Occipital lobe (tissue), 3 donors: ENCODE measurements at places on chromosomes 2 and 18. TPM values are rescaled to one million over a fixed set of nuclear protein-coding genes. Genes with fewer than 3 reads are reported as not detected.

DNA sequence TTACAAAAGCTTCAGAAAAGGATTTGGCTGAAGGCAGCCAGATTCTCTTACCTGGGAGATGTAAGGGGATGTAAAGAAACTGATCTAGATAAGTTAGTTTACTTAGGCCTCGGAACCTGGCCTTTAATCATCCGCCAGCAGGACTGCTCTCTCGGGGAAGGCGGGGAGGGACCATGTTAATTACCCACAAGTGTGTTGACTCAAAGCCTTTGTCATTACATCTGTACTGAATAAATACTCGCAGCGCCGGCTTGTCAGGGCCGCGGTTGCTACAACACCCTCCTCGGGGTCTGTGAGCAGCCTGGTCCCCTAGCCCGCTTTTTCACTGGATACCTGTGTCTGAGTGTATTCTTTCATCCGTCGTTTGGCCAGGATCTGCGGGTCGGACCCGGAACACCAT, 6.7 kb downstream of the CHMP3 start:
- no peak for DNase-seq

DNA sequence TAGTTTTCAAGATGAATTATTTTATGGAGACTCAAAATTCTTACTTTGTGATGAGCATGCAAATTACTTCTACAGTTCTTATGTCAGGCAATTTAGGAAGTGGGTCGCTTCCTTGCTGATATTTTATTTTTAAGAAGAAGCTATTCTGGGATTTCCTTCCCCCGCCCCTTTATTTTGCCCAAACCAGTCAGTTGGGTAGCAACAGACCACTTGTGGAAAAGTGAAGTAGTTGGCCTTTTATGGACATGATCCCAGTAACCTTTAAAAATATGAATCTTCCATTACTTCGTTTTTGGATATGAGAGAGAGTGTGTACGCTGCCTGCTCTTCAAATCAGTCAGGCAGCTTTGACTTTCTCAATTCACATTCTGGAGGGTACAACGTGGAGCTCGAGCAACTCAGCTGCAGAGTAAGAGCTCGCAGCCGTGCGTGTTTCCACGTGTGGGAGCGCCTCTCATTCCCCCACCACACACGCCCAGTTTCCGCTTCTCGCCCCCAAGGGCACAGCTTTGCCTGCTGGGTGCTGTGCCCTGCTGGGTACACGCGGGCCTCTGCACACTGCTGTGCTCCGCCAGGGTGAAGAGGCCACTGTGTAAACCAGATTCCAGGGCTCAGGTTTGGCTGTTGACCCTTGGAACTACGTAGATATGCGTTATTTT, 92.6 kb downstream of the ITGB1BP1 start:
- no peak for DNase-seq

DNA sequence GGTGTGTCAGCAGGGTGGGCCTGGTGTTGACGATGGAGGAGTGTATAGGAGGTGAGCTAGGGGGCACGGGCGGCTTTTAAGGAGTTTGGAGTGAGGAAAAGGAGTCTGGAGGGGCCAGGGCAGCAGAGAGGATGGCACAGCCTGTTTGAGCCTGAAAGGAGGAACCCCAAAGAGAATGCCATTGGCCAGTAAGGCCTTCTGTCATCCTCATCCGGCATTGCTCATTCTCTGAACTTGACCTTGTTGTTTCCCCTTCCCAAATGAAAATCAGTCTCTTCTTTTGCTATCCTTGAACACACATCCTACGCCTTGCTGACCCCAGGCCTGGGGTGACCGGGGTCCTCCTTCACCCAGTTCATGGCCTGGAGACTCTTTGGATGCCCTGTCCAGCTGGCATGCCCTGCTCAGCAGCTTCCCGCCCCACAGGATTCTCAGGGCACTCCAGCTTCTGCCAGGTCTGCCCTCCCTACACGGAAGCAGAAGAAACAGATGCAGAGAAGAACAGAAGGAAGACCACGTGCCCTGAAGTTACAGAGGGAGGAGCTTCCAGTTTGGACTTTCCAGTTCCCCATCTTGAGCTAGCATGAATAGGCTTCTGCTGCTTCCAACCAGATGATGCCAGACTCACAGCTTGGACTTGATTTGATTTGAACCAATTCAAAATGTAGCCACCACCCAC, 20.5 kb upstream of the KIF3C start:
- no peak for DNase-seq

DNA sequence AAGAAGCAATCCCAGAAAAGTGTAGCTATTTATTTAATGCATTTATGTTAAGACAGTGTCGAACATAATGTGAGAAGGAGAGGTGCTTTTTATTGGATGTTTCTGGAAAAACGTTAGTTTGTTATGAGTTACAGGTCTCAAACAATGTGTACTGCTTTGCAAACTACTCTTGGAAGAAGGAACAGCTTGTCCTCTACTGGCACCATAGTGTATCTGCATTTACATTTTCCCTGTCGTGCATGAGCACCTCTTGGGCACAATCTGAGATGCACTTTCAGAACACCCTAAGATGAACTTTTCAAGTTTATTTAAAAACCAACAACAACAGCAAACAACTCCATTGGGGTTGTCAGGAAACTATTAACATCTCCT, 22.8 kb downstream of the CCNYL1 start:
- no peak for DNase-seq

GRCh38 chr2:144448389-144449027, 71.4 kb downstream of the ZEB2 start:
- no peak for DNase-seq

Gene CNGA3
- total RNA-seq: 4.4 TPM

DNA sequence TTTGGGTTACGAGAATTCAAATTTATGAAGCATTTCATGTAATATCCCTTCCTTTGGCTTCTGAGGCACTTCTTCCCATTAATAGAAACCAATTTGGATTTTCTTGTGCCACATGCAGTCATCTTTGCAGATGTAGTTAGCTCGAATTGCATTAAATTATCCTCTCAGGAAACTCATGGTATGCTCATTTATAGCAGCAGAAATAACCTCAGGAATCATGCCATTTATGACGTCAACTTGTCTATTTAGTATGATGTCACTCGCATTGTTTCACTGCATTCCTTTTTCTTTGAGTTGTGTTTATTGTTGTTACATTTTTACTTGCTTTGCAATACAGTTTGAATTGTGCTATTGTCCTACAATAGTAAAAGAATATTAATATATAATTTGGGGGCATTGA, 163.8 kb downstream of the RBM43 start:
- no peak for DNase-seq

GRCh38 chr2:8779795-8780671, 57.4 kb downstream of the KIDINS220 start:
- DNase-seq: no peak

- no peak for DNase-seq
Observed at GRCh38 chr2:149100739-149101699, 62.5 kb downstream of the LYPD6B start.

GRCh38 chr2:38659115-38659514, 6.8 kb upstream of the GALM start:
- DNase-seq: no peak

GRCh38 chr2:188278388-188279092, 13.1 kb upstream of the GULP1 start:
- no peak for DNase-seq

DNA sequence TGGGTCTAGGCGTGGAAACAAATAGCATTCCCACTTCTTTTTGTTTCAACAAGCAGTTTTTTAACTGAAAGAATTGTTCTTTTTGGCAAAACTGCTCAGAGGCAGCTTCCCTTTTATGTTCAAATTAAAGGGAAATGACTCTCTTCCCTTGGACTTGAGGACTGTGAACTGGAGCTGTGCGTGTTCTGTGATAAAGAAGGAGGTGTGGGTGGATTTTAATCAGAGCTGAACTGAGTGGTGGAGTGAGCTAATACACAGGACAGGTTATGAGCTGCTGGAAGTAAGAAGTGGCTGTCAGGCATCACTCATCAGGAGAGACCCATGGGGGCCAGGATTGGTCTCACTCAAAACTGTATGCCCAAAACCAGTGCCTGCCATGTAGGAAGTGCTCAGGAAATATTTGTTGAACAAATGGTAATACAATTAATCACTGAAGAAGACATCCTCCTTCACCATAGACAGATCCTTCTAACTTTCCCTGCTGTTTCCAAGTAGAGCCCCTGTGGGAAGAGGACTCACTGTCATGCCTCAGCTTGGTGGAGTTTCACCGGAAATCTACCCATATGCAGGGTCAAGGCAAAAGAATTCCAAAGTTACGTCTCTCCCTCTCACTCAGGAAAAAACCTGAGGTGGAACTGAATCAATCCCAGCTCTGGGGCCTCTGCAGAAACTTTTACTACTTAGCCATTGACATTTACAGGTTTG, 55.9 kb downstream of the FEZ2 start:
- DNase-seq: no peak

Gene ALPG
- total RNA-seq: not detected

Gene TEKT4
- 0.31 TPM for total RNA-seq

- no peak for DNase-seq
Observed at GRCh38 chr2:27946530-27947060, 56.1 kb downstream of the BABAM2 start.

DNA sequence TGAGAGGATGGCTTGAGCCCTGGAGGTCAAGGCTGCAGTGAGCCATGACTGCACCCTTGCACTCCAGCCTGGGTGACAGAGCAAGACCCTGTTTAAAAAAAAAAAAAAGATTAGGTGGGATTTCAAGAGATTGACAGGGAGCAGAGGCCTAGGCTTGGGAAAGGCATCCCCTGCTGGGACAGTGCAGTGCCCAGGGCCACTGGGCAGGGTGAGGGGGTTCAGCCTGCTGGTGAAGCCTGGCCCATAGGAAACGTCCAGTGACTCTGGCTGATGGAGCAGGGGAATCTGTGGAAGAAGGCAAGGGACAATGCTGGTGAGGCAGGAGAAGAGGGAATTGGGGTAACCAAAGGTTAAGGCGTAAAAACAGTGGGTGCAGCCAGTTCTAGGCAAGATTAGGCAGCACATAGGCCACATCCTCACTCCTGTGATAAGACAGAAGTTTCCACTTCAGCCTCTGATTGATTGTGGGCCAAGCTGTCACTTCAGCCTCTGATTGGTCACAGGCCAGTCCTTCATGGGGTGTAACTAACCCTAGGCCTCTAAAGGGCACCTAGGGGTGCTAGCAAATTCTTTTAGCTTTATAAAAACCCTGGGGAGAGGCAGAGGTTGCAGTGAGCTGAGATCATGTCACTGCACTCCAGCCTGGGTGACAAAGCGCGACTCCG, 128.6 kb downstream of the MSH2 start:
- DNase-seq: no peak

DNA sequence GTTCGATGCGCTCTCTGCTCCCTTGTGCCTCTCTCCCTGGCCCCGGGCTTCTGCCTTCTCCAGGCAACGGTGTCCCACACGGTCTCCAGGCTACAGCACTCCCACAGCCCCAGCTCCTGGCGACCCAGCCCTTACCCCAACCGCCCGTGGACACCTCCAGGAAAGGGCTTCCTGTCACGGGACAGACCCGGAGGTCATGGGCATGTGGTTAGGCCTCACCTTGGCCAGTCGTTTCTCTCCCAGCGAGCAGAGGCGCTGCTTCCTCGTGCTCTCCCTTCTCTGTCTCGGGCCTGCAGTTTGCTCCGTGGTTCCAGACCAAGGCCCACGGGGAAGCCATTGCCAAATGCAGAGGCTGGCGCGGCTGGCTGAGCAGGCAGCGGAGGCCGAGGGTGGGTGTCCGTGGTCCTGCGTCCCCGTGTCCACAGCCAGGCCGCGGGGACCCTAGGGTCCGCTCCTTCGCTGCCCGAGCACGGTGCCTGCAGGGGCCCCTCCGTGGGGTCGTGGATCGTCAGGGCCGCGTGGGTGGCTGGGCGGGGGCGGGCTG, 61.0 kb upstream of the IL1RL1 start:
- DNase-seq: no peak

DNA sequence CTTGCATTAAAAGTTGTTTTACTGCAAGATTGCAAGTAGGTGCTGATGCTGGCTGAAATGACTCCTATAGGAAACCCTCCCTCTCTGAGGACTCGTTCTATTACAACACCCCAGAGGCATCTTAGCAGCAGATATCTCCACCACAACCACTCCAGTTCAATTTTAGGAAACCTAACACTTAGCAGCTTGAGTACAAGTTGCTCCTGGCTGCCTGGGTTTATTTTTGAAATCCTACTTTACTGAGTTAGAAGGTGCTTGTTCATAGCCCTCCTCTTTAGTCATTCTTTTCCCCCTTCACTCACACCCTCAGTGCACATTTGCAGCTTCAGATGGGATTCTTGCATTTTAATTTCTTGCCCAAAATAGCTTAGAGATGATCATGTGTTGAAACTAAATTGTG, 111.5 kb downstream of the MTCL1 start:
- peak; percentile 36 for DNase-seq

Gene CYS1
- 2.0 TPM for total RNA-seq

DNA sequence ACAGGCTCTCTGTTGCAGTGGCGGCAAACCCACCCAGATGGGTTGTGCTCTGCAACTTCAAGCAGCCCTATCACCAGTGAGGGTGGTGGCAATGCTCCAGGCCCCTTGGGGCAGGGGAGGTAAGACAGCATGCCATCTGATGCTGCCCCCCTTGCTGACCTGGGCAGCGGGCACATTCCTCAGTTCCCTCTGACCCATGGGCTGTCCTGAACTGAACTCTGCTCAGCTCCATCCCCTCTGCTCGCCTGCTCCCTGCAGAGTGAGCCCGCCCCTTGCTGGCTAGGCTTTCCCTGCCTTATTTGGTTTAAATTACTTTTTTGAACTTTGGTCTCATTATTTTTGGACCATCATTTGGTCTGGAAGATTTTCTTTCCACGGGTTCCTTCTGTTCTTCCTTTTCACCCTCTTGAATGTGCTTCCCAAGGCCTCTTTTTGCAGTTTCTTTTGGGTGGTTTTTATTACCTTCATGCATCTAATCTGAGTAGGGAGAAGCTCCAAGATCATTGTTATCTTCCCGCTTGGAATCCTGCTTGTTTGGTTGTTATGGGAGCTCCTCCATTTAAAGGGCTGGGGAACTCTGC, 565.4 kb downstream of the TNS1 start:
- DNase-seq: no peak

GRCh38 chr2:20428717-20429490, 18.0 kb upstream of the RHOB start:
- DNase-seq: no peak

DNA sequence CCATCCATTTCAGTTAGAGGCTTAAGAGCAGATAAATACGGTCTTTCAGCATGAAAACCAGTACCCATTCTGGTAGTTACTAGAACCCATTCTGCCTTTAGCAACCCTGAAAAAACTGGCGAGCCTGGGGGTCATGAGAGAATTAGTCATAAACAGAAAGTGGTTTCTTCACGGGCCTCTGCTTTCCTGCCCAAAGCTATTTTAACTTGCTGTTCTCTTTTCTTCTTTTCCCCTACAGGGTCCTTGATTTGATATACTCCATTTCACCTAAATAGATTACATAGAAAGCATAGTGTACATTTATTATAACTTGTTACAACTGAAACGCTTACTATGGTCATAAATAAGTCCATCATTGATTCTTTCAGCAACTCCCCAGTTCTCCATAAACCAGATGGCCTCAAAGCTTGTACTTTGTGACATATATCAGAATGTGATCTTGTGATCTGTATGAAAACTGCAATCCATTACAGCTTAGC, 48.3 kb downstream of the WDFY1 start:
- DNase-seq: no peak

Gene GAD1
- total RNA-seq: 58.2 TPM

Gene ANKRD30BL
- 27.9 TPM for total RNA-seq

- no peak for DNase-seq
Observed at GRCh38 chr2:185939858-185940257, 201.3 kb downstream of the FSIP2 start.
